ENCODE measurements at places on chromosomes 4 and X.

DNA sequence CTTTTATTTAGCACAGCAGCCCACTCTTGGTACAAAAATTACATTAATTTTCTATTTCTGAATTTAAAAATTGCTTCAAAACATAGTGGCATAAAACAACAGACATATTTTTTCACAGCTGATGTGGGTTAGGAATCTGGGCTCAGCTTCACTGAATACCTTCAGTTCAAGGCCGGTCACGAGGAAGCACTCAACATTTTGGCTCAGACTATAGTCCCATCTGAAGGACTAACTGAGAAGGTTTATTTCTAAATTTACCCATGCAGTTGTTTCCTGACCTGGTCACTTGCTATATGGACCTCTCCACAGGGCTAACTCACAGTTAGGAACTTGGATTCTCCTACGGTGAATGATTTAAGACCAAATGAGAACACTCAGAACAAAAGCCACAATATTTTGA is 1230.2 kb upstream of the ADGRL3 start:
- DNase-seq = no peak

DNA sequence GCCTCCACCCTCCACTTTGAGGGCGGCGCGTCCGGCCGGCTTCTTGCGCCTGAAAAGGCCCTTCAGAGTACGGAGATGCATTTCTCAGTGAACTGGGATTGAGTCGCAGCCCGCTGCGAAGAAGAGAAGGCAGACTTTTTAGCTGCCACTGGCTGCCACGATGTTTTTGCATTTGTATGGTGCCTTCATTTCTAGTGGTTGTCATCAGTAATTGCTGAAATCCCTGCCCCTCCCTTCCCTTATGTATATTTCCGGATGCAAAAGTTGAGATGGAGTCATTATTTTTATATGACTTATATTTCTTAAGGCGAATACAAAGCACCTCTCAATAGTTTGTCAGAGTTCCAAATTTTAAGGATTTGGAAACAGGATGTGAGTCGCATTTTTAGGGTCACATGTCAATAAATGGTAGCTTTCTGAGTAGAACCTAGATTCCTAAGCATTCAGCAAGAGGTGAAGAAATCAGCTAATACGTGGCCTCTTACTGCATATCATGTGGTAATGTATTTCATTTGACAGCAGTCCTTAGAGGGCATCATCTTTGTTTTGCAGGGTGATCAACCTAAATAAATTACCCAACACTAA is 658 bp downstream of the ATP6AP2 start:
- DNase-seq = no peak

DNA sequence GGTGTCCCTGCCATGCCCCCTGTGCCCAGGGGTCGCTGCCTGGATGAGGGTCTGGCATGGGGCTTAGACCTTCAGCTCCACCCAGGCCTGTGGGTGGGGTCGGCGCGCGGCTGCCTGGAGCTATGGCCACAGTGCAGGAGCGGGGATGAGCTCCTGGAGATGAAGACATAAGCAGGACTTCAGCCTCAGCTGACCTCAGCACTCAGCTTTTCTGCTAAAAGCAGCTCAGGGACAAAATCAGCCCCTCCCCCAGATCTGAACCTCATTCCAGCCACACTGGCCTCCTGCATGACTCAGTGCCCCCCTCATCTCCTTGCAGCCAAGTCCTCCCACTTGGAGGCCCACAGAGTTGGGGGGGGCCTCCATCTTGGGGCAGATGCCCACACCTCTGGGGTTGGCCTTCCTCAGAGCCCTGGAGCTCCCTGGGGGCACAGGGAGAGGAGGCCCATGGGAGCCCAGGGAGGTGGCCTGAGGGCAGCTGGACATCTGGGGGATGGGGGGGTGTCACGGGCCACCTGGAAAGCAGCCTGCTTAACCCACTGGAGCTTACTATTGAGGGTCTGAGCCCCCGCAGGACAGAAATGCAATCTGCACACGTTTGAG is 19.4 kb upstream of the CPLX1 start:
- no peak for DNase-seq

GRCh38 chr4:17701138-17701839 is 80.1 kb downstream of the FAM184B start:
- no peak for DNase-seq

GRCh38 chr4:186051096-186051495 is 17.9 kb upstream of the TLR3 start:
- DNase-seq = no peak

DNA sequence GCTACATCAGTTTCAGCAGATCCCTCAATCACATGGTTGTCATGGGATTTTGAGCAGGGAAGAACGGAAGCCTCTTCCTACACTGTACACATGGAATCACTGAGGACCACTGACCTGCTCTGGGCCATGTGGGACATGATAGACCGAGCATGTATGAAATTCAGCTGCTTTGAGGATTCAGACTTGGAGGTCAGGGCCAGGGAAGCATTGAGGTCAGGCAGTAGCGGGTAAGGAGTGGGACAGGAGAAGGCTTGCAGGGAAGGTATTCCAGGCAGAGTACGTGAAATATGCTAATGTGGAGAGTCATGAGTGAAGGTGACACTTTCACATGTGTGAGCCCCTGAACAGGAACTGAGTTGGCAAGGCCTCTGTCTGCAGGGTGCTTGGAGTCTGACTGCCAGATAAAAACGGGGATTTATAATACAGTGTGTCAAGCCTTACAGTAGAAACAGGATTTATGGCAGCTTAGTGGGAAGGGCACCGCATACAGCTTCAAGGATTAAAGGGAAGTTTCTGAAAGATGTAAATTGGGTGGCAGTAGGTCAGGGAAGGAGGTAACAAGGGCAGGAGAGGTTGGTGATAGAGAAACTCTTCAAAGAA is 111.7 kb downstream of the STK32B start:
- DNase-seq = no peak

GRCh38 chr4:185933078-185933581 is 121.1 kb upstream of the SORBS2 start:
- no peak for DNase-seq

DNA sequence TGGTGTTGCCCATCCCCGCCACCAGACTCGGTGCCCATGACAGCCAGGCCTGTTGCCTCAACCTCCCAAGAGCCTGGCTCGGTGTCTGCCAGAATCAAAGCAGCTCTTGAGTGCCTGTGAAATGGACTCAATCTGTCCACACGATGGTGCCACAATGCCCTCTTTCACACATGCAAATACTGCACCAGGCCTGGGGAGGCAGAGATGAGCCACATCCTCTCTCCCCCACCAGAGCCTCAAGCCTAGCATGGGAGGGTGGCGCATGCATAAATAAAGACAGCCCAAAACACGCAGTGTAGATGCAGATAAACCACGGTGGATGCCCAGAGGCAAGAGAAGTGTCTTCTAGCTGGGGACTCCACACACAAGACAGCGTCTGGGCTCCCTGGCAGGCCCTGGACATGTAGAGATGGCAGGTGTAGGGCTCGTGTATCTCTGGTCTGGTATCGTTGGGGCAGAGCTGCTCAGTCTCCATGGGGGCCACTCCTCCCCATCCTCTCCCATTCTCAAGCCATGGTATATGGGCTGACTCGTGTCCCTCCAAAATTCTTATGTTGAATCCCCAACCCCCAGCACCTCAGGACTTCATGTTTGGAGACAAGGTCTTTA is 65.6 kb downstream of the JAKMIP1 start:
- DNase-seq = peak; percentile 87

DNA sequence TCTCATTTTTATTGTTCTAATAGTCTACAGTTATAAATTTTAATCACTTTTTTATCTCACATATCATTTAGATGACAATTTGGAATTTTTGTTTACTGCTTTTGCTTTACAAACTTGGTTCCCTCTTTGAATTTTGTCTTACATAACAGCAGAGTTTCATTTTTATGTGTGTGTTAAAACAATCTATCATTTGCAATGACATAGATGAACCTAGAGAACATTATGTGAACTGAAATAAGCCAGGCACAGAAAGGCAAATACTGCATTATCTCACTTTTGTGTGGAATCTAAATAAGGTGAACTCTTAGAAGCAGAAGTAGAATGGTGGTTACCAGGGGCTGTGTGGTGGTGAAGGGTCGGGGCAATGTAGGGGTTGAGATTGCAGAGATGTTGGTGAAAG is 170.7 kb downstream of the GASK1B start:
- DNase-seq = no peak

- no peak for DNase-seq
These were observed 68.1 kb upstream of the GRXCR1 start for GRCh38 chr4:42824278-42824977.

- no peak for DNase-seq
These were observed 202.3 kb downstream of the PARM1 start for GRCh38 chr4:75135068-75135825.

- no peak for DNase-seq
These were observed 88.8 kb downstream of the FMR1NB start for GRCh38 chrX:148069759-148070503.

DNA sequence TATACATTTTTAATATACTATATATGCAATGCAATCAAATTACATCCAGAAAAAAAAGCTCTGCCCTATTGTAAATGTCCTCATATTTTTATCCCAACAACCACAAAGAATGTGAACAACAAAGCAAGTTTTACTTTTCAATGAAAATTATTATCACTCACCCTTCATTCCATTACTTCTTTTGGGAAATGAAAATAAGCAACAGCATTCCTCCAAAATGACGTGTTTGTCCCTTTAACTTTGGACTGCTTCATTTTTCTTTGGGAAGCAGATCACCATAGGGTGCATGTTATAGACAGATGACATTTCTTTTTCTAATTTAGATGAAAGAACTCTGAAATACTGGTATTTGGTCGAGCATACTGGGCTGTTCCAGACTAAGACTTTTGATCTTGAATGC is 667.1 kb upstream of the BOD1L1 start:
- DNase-seq = no peak

DNA sequence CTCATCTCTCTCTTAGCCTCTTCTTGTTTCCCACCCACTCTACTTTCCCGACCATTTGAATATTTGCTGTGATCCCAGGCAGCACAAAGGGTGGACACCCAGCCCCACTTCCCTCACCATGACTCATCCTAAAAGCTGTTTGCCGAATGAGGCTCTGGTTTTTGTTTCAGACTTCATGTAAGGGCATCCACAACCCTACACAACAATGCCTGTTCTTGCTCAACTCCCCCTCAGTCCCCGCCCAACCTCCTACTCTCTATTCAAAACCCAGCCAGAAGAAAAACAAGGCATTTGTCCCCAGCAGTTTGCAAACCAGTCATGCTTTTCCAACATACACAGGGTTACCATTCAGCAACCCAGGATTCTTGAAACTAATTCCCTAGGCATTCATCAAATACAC is 516.5 kb upstream of the CNKSR2 start:
- no peak for DNase-seq

DNA sequence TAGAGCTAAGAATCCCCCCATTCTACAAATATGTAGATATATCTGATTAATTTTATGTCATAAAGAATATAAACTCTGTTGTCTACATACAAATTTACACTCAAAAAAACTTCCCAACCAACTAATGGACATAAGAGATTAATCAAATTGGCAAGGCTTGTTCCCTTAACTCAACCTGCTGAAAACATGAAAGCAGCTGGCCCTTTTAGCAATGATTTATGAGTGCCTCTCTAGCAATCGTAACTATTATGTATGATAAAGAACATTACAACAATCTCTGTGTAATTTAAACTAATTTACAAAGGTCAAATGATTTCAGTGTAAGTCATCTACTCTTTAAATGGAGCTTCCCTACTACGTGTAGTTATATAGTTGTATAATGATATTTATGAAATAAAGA is 83.1 kb upstream of the FTHL17 start:
- no peak for DNase-seq

- no peak for DNase-seq
These were observed 24.7 kb downstream of the ACE2 start for GRCh38 chrX:15576019-15576418.

DNA sequence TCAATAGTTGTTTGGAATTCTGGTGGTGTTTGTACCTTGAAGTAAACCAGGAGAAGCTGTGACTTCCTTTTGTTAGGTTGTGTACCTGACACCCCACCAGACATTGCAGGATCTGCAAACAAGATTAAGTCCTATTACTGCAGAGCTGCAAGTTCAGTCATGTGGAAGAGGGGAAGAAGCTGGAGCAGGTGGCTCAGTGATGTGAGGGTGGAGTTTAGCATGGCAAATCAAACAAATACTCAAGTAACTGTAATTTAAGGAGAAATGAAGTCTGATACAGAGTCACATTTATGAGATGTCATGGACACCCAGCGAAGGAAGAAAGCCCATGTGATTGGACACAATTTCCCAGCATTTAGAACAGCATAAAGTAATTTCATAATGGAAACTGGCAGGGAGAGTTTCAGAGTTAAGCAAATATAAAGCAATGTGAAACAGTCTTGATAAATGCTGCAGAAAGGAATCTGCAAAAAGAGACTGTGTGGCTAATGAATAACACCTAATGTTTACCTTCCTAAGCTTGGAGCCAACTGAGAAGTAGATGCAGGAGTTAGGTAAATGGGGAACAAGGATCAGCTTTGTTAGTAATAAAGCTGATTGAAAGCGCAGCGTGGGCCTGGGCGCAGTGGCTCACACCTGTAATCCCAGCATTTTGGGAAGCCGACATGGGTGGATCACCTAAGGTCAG is 249.1 kb downstream of the GBA3 start:
- no peak for DNase-seq

DNA sequence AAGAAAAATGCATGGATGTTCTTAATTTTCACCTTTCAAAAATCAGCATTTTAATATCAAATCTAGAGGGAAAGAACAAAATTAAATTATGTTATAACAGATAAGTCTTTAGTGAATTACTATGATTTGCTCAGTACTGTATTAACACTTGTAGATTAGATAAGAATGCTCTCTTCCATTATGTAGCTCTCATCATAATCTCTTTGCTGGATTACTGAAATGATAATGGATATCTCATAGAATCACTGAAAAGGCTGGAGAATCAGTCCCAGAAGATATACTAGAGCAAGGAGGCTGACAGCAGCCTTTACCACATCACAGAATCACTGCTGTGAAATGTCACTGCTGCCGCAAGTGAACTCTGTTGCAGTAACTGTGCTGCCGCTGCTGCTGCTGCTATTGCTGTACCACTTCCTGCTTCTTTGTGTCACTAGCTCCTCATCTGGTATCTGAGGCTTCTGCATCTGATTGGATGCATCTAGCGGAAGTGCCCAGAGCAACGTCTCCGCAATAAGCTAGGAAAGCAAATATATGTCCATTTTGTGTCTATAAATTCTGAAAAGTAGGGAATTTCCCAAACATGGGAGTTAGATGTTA is 738.2 kb downstream of the ADGRL3 start:
- no peak for DNase-seq

GRCh38 chr4:168095776-168096406 is 3.6 kb downstream of the ANXA10 start:
- DNase-seq = no peak

- no peak for DNase-seq
These were observed 2.4 kb downstream of the STX18 start for GRCh38 chr4:4539481-4539880.

DNA sequence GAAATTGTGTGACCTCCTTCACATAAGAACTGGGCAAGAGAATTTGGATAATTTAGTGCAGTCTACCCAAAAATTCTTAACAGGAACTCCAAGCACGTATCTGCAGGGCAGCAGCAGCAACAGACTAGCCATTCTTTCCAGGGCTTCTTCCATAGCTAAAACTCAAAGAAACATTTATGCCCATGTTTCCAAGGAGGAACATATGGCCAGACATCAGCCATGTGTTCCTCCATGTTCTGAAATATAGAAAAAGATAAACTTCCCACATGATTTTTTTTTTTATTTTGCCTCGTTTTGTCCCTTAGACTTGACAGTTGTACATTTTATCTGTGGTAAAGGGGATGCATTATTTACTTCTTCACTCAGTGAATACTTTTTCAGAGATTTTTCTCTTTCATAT is 27.6 kb upstream of the CYBB start:
- no peak for DNase-seq

- DNase-seq = no peak
These were observed 217.5 kb upstream of the TEX13C start for GRCh38 chrX:125101971-125102755.

- no peak for DNase-seq
These were observed 11.7 kb downstream of the XK start for GRCh38 chrX:37697169-37697760.

Data from T-helper 1 cell (primary cell).